NCI-H187 (cell line): ENCODE measurements at places on chromosomes 4 and X.

DNA sequence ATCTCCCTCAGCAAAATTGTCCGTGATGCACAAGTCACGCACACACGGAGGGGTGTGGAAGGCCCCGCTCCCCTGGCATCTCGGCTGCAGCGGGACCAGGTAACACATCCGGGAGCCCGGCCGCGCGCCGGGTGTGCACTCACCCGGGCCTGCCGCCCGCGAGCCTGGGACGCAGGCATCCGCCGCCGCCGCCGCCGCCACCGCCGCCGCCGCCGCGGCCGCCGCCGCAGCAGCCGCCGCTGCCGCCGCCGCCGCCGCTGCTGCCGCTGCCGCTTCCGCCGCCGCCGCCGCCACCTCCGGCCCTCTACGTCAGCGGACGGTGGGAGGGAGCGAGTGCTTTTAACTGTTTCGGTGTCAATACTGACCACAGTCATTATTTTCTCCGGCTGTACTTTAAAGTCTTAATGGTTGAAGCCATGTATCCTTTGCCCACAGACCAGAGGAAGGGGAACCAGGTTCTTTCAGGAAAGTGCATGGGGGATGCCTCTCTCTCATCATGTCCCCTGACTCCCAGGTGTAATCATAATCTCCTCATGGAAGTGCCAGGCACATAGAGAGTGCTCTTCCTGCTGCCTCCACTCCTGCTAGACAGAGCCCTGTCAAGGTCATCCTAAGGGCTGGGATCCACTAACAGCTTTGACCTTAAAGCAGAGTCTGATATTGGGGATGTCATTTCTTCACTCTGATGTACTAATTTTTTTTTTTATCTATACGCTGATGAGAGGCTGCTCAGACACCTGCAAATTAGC is 38.0 kb downstream of the MAGEE2 start:
- DNase-seq, result no peak

DNA sequence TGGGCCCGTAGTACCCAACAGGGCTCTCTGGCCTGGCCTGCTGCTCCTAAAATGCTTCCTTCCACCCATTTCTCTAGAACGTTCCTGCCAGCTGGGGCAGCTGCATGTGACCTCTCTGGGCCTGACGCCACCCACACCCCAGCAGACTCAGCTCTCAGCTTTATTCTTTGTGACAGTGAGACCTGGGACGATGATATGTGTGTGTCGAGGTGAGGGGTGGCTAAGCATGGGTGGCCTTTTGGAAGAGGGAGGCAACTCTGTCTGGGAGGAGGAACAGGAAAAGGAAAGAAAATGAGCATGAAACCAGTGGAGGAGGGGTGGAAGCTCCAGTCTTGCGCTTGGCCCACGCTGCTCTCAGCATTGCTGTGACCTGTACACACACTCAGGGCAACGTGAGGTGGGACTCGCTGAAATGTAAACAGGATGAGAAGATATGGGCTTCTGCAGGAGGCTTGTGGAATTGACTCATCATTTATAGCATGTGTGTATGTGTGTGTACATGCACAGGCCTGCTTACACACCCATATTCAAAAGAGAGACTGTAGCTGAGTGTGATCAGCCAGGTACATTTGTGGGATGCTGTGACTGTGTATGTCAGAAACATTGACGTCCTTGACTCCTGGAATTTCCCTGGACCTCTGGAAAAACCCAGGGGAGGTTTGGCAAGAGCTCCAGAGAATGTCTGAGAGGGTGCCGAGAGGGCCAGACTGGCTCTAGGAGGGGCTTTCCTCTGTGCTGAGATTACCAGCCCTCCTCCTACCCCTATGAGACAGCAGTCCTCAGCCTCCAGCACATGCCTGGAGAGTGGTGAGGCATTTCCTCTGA is 137.9 kb downstream of the PJA1 start:
- no peak for DNase-seq

DNA sequence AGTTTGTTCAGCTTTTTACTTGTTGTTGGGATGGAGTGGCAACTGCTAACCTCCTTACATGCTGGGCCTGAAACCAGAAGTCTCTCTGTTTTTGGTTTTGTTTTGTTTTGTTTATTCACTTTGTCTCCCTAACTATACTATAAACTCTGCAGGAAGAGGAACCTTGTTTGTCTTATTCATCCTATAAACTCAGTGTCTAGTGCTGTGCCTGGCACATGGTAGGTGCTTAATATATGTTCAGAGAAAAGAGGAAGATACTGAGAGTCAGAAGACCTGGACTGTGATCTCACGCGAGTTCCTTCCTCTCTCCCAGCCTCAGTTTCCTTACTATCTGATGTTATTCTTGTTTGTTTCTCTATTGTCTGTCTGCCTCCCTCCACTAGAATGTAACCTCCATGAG is 71.3 kb downstream of the PRPS1 start:
- no peak for DNase-seq

DNA sequence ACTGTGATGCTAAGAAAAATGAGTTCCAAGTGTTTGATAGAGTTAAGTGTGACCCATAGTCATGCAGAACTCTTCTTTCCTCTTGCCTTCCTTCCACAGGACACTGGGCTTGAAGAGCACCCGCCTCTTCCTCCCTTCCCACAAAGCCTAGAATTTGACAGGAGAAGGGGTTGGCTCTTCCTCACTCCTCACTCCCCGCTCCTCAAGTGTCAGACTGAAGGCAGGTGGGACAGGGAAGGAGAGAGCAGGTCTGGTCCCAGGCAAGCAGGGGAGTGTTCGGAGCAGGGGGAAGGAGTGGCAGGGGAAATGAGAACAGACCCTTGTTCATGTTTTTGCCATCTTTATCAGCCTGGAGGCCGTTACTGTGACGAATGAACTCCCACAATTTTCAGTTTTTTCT is 10.7 kb downstream of the MAGED2 start:
- no peak for DNase-seq

- no peak for DNase-seq
These were observed 24.1 kb upstream of the OCIAD2 start for GRCh38 chr4:48930654-48931053.

DNA sequence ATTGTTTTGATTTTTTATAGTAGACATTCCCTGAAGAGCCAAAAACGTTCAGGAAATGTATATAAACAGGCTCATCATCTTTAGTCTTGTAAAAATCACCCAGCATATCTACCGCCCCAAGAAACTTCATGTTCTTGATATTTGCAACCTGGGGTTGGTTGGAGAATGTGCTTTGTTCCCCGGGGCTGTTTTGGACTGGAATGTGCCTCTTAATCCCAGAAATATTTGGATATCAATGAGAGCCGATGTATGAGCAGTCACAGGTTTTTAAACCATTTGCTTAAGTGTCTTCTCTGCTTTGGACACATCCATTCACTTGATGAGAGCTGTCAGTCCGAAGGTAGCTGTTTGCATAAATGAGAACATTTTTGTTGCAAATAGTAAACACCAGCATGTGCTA is 449.7 kb downstream of the PCDH7 start:
- DNase-seq, result no peak

- no peak for DNase-seq
These were observed 10.5 kb upstream of the MGST2 start for GRCh38 chr4:139655116-139655515.

GRCh38 chrX:1323315-1323714 is 13.3 kb upstream of the IL3RA start:
- DNase-seq, result no peak

DNA sequence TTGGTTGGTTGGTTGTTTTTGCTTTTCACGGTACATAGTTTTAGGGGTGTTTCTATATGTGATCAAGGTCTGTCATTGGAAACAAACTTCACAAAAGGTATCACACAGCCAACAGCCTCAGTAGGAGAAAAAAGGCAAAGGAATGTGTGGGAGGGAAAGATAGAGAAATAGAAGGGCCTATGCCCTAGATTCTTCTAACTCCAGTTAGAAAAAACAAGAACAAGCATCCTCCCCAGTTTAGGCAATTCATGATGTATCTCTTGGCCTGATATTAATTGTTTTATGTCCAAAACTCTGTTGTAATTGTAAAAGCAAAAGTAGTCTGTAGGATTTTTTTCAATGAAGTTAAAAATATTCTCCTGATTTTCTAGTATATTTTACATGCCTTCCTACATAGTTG is 192.4 kb upstream of the EDNRA start:
- DNase-seq, result no peak

DNA sequence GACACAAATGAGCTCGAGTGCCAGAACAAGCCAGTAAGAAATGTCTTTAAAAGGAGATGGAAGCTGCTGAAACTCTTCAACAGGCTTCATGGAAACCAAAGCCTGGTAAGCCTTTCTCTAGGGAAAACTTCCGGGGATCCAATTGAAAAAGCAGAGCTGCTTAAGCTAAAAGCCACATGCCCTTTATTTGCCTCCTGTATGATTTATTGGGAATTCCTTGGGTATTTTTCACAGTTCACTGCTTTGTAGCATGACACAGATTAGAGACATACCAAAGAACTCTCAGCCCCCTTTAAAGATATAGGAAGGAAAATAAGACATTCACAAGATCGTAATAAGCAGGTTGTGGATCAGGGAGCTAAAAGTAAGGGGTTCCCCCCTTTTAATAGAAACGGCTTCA is 6.5 kb upstream of the ARHGAP6 start:
- DNase-seq, result no peak

- DNase-seq, result no peak
These were observed 209.0 kb downstream of the IDS start for GRCh38 chrX:149296092-149296491.

DNA sequence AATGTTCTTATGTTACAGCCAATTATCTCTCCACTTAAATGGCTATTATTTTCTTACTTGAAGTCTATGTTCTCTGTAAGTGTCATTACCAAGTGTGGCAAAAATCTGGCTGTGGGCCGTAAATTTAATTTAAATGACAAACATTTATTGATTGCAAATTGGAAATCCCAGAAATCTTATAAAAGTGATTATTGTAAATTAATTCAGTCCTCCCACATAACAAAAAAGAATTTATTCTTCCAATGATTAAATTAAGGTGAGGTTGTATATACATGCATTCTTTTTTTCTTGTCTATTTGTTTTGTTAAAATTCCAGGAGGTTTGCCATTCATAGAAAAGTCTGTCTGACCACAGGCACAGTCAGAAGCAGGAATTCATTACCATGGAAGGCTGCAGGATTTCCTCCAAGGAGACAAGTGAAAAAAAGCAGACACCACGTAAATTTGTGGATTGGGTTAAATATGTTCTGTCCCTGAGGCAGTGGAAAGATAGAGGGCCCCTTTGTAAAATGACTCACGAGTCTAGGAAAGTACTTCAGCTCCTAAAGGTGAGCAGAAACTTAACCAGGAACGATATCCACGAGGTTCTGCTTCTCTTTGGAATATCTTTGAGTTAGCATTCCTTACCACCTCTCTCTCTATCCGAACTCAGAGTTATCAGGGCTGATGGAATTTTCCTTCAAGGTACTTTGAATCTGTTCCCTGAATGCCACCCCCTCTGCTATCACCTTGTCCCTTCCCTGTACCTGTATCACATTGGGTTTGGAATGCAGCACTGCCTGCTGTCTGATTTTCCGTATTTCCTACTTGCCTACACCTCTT is 10.7 kb downstream of the PPARGC1A start:
- no peak for DNase-seq

- DNase-seq, result no peak
These were observed 388.8 kb upstream of the EPHA5 start for GRCh38 chr4:66059136-66059535.
